ENCODE measurements at places on chromosomes 6 and 20. TPM values are rescaled to one million over a fixed set of nuclear protein-coding genes. Genes with fewer than 3 reads are reported as not detected.

Gene SLPI
- not detected for total RNA-seq

GRCh38 chr6:53530346-53530745 lies 14.6 kb downstream of the GCLC start:
- H3K36me3 ChIP-seq: no peaks in the 10 kb centered on the region
- H3K27ac ChIP-seq: peak overlapping the region; percentile 51
- peaks cover 5% of the 10 kb centered on the region for H3K27me3 ChIP-seq
- no peak overlapping the region for H3K4me3 ChIP-seq

DNA sequence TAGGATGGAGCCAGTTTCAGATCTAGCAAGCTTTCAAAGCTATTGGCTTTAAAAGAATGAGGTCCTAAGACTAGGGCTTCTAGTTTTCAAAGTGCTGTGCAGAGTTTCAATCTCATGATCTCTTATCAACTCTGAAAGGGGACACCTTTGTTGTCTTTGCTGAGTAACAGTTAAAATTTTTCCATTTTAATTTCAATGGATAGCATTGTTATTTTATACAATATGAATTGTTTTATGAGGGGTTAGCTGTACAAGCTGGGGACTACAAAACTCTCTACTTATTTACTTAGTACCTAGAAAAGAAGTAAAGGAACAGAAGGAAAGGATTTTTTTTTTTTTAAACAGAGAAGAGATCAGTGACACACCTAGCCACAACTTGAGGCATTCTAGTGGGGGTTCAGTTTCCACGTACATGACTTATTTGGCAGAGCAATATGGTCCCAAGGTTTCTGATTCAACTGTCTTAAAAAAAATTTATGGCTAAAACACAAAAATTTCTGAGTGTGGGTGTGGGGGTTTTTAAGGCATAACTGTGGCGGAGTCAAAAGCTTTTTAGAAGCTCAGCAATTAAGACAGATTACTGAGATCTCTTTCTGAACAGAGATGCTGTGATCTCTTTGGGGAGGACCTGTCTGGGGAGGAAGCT lies 46.1 kb upstream of the JAG1 start:
- no peaks in the 10 kb centered on the region for H3K36me3 ChIP-seq
- DNase-seq: no peak
- H3K27ac ChIP-seq: no peak overlapping the region
- no peak overlapping the region for H3K4me3 ChIP-seq

GRCh38 chr6:136895901-136896300 lies 26.2 kb upstream of the SLC35D3 start:
- no peaks in the 10 kb centered on the region for H3K4me1 ChIP-seq
- no peak overlapping the region for H3K4me3 ChIP-seq
- no peak overlapping the region for H3K27ac ChIP-seq

- H3K27ac ChIP-seq: no peak overlapping the region
- no peak overlapping the region for H3K4me3 ChIP-seq
- DNase-seq: no peak
- H3K36me3 ChIP-seq: no peaks in the 10 kb centered on the region
- H3K4me1 ChIP-seq: no peaks in the 10 kb centered on the region
- no peaks in the 10 kb centered on the region for H3K27me3 ChIP-seq
Observed at GRCh38 chr6:27854421-27854820, 57.8 kb downstream of the OR2B2 start.

DNA sequence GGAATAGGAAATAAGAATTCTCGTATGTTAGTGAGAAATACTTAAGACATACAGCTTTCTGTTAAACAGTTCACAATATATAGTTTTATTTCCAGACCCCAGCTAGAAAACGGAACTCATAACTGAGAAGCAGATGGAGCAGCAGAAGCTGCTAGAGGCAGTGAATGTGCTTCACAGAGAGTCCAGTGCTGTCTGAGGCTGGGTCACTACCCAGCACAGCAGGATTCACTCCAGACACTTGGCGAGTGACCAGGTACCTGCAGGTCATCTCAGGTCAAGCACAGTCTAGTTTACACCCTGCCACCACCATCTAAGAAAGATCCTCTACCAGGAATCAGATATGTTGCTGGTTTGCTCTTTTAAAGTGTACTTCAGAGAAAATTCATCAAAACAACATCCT lies 243.1 kb upstream of the RAB32 start:
- no peak for DNase-seq
- H3K4me3 ChIP-seq: no peak overlapping the region
- H3K27me3 ChIP-seq: no peaks in the 10 kb centered on the region
- no peak overlapping the region for H3K27ac ChIP-seq
- no peaks in the 10 kb centered on the region for H3K36me3 ChIP-seq

DNA sequence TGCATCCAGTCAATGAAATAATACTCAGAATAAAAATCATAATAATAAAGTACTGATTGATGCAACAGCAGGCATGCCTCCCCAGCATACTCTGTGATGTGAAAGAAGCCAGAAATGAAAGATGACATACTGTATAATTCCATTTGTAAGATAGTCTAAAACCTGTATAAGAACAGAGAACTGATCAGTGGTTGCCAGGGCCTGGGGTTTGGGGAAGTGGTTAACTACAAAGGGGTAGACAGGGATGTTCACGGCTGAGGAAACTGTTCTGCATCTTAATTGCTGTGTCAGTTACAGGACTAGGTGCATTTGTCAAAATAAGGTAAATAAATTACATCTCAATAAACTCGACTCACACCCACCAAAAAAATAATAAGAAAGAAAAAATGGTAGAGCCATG lies 81.3 kb upstream of the BMP2 start:
- H3K27ac ChIP-seq: no peak overlapping the region
- no peaks in the 10 kb centered on the region for H3K4me1 ChIP-seq
- no peak for DNase-seq
- no peak overlapping the region for H3K4me3 ChIP-seq

DNA sequence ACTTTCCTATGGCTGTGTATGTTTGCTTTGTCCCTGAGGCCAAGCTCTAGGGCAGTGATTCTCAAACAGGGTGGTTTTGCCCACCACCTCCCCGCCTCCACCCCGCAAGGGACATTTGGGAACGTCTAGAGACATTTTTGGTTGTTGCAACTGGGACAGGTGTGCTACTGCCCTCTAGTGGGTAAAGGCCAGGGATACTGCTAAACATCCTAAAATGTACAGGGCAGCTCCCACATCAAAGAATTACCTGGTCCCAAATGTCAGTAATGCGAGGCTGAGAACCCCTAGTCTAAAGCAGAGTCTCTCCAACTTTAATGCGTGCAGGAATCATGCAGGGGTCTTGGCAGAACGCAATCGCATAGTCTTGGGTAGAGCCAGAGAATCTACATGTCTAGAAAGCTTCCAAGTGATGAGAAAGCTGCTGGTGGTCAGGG lies 5.1 kb downstream of the KCNS1 start:
- H3K27ac ChIP-seq: no peak overlapping the region
- peaks cover 9% of the 10 kb centered on the region for H3K36me3 ChIP-seq
- peaks cover 41% of the 10 kb centered on the region for H3K4me1 ChIP-seq
- no peak overlapping the region for H3K4me3 ChIP-seq
- peaks cover 6% of the 10 kb centered on the region for H3K27me3 ChIP-seq

DNA sequence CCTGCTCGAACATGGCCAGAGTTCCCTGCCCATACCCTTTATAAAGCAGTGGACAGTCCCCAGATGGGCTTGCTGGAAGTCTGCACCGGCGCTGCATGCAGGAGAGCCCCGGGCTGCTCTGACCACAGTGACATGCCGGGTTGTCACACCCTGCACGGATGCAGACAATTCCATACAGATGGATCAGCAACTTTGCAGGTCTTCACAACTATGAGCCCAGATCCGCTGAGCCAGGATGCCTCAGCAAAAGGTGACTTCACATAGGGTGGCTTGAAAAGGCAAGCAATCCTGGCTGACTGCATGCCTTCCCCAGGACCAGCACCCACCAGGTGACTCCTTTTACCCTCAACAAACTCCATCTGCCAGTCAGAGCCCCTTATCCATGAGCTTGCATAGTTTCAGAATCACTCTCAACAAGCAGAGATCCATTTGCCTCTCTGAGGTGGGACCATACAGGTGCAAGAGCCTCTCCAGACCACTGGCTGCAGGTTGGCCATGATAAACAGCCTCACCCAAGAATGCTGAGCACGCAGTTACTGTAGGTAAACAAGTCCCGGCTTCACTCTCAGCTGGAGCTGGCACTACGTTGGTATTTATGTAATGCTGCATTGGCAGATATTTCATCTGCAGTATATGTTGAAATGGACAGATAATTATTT lies 183.0 kb upstream of the QKI start:
- no peaks in the 10 kb centered on the region for H3K36me3 ChIP-seq
- H3K4me1 ChIP-seq: no peaks in the 10 kb centered on the region
- H3K4me3 ChIP-seq: no peak overlapping the region
- no peak for DNase-seq
- H3K27ac ChIP-seq: no peak overlapping the region
- H3K27me3 ChIP-seq: peaks cover 3% of the 10 kb centered on the region

DNA sequence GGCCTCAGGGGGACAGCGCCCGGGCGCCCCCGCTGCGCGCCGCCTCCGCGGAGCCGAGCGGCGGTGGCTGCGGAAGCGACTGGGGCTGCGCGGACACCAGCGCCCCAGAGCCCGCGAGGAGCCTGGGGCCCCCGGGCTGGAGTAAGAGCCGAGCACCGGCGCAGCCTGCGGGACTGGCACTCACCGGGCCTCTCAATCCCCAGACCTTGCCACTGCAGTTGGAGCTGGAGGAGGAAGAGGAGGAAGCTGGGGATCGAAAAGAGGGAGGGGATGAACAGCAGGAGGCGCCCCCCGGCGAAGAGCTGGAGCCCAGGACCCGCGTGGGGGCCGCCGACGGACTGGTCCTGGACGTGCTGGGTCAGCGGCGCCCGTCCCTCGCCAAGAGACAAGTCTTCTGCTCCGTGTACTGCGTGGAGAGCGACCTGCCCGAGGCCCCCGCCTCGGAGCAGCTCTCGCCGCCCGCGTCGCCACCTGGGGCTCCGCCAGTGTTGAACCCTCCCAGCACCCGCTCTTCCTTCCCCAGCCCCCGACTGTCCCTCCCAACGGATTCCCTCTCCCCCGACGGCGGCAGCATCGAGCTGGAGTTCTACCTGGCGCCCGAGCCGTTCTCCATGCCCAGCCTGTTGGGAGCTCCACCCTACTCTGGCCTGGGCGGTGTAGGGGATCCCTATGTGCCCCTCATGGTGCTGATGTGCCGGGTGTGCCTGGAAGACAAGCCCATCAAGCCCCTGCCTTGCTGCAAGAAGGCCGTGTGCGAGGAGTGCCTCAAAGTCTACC lies 590 bp downstream of the RNF217 start:
- H3K27me3 ChIP-seq: peaks cover 2% of the 10 kb centered on the region
- peaks cover 79% of the 10 kb centered on the region for H3K4me1 ChIP-seq
- H3K4me3 ChIP-seq: peak overlapping the region; percentile 93
